ENCODE measurements at places on chromosomes 5 and 9.

GRCh38 chr5:73542020-73542419, 23.4 kb downstream of the ANKRA2 start:
- no peak for DNase-seq

- DNase-seq, result no peak
These were observed 52.3 kb upstream of the ADAMTS2 start for GRCh38 chr5:179397516-179397915.

GRCh38 chr5:77251921-77252320, 41.4 kb downstream of the PDE8B start:
- DNase-seq, result no peak

- DNase-seq, result no peak
These were observed 526.1 kb upstream of the KLF4 start for GRCh38 chr9:108015690-108016089.

GRCh38 chr9:14926941-14927624, 16.9 kb upstream of the FREM1 start:
- DNase-seq, result no peak

DNA sequence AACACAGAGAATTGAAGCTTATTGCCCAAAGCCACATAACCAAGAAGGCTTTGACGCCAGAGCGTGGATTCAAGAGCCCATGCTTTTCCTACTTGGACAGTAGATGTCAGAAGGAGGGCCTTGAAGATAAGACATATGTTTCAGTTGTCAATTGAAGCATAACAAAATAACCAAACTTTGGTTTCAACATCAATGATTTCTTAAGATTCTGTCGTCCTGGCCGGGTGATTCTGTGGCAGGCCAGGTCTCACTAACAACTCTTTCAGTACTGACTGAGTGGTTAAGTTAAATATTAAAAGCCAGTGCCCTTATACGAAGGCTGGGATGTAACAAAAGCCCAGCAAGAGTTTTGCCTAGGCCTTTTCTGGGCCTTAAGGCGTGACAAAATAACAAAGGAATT, 94.0 kb downstream of the RCL1 start:
- no peak for DNase-seq

- no peak for DNase-seq
These were observed 68.5 kb upstream of the MYO10 start for GRCh38 chr5:17004441-17005106.

- peak; percentile 61 for DNase-seq
These were observed 2.9 kb downstream of the DNAJB5 start for GRCh38 chr9:34992376-34992951.

DNA sequence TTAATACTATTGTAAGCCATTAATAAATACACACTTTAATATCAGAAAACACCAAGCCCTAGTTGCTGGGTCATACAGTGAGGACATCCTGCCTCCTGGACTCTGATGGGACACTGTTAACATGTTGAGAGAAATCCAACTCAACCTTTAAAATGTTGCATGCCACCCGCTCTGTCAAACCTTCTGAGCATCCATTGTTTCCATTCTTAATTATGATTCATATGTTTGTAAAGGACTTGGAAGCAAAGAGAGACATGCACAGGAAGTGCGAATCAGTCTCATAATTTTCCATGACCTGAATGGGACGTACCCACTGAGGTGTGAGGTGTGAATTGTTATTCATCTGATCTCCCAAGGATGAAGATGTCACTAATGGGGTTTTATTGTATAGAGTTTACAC, 186.4 kb downstream of the CAAP1 start:
- no peak for DNase-seq

DNA sequence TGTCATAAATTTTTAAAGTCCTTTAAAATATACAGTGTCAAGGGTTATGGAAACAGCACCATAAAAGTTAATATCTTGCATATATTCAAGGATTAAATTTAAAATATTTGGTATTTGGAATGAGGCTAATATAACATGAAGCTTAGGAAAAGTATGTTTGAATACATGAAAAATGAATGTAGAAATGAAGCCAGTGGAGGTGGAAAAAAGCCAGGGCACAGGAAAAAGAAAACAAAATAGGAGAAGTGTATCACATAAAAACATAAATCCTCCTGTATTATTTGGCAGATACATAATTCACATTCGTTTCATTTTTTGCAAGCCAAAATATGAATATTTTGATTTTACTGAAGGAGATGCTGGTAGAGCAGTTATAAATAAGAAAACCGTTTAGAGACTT, 587.0 kb upstream of the ZNF608 start:
- no peak for DNase-seq

GRCh38 chr5:81393783-81394718, at the start of gene ACOT12:
ACOT12 (minus strand) TSS chr5:81394134; CDS start chr5:81394114, 20 bp downstream.
- no peak for DNase-seq

DNA sequence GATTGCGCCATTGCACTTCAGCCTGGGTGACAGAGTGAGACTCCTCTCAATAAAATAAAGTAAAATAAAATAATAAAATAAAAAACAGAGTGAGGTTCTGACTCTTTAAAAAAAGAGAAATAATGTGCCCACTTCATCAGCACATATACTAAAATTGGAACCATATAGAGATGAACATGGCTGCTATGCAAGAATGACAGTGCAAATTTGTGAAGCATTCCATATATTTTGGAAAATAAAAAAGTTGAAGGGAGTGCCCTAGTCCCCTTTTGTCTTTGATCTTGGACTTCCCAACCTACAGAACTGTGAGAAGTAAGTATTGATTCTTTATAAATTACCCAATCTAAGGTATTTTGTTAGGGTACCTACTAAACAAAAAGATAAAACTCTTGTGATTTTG, 23.1 kb downstream of the BASP1 start:
- DNase-seq, result no peak

GRCh38 chr5:132873119-132873929, at the start of gene LEAP2:
LEAP2 (plus strand) TSS chr5:132873668; CDS start chr5:132873695, 27 bp downstream.
- no peak for DNase-seq

GRCh38 chr5:32726086-32726557, 15.0 kb downstream of the NPR3 start:
- DNase-seq, result no peak

GRCh38 chr5:83209963-83210362, 132.6 kb downstream of the XRCC4 start:
- no peak for DNase-seq

GRCh38 chr5:108639366-108639765, 108.3 kb upstream of the FER start:
- no peak for DNase-seq

DNA sequence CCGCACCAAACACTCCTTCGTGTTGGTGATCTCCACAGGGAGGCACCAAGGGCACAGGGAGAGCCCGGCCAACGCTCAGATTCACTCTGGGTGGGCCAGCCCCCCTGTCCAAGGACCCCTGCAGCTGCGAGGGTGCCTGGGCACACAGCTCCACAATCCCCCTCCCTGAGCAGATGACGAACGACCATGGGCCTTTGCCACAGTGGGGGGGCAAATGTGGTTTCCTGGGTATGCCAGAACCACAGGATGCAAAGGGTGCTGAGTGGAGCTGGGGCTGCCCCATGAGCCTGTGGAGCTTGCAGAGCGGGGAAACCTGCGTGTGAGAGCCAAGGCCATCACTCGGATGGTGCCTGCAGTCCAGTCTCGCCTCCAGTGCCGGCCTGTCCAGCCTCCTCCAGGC, 31.0 kb downstream of the LPCAT1 start:
- no peak for DNase-seq

DNA sequence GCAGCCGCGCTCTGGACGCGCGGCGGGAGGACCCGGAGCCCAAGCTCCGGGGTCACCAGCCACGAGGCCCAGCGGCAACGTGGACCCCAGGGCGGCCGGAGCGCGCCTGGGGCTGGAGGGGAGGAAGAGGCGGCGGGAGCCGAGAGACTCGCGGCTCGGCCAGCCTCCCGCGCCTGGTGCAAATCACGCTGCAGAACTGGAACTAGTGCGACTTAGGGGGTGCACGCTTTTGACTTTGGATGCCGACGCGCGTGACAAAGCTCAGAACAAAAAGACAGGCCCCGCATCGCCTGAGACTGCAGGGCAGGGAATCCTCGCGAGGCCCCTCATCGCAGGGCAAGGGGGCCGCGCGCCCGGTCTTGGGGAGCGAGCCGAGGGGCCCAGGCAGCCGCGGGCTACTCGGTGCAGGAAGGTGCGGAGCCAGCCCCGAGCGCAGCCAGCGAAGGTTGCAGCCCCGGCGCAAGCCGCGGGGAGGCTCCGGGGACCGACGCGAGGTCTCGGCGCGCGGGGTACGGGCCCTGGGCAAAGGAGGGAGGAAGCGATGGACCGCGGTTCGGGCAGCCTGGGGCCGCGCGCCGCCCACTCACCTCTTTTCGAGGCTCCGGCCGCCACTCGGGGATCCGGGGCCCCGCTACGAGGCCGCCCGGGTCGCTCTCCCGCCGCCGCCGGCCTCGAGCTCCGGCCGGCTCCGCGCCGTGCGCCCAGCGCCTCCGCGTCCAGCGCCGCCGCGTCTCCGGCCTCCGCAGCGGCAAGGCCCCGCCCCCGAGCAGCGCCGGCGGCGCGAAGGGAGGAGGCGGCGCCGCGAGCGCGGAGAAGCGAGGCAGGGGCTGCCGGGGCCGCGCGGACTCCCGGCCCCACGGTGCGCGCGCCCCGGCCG, at the start of gene GOLM1:
GOLM1 (minus strand) TSS at position 735 of the 877 bp plus-strand sequence. CDS start 20,238 bp downstream, outside the sequence.
- no peak for DNase-seq

DNA sequence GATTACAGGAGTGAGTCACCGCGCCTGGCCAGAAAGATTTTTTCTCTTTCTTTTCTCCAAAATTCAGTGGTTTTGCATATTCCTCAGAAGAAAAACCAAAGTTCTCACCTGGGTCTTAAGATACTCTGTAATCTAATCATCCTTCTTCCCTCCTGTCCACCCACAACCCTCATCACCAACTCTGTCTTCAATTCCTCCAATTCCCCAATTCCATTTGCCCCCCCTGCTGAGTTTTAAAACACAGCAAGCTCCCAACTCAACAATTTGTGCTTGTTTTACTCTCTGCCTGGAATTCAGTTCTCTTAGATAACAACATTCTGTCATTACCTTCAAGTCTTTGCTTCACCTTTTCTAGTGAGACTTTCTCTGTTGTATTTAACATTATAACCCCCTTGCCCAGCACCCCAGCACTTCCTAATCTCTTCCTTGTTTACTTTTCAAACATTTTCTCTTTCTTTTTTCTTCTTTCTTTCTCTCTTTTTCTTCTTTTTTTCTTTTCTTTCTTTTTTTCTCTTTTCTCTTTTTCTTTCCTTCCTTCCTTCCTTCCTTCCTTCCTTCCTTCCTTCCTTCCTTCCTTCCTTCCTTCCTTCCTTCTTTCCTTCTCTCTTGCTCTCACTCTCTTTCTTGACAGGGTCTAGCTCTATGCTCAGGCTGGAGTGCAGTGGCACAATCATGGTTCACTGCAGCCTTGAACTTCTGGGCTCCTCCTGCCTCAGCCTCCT, 7.8 kb downstream of the TEX48 start:
- no peak for DNase-seq
